ENCODE measurements at places on chromosomes 6 and 20.

DNA sequence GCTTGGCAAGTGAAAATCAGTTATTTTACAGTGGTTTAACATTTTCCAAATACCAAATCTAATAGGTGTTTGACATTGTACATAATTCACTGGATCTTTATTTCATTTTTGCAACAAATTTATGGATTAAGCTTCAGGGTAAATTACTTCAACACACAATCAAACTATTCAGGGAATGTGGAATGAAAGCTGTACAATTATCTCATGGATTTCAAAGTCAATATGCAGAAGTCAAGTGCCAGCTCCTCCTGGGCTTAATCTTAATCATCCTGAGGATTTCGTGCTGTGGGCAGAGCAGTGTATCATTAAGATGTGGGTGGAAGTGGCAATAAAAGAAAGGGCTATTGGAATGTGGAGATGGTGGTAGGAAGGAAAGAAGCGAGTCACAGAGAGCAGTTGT is 548.8 kb downstream of the COL12A1 start:
- DNase-seq: no peak

- DNase-seq: no peak
Observed at GRCh38 chr20:43188861-43189553, 699 bp downstream of the PTPRT start.

DNA sequence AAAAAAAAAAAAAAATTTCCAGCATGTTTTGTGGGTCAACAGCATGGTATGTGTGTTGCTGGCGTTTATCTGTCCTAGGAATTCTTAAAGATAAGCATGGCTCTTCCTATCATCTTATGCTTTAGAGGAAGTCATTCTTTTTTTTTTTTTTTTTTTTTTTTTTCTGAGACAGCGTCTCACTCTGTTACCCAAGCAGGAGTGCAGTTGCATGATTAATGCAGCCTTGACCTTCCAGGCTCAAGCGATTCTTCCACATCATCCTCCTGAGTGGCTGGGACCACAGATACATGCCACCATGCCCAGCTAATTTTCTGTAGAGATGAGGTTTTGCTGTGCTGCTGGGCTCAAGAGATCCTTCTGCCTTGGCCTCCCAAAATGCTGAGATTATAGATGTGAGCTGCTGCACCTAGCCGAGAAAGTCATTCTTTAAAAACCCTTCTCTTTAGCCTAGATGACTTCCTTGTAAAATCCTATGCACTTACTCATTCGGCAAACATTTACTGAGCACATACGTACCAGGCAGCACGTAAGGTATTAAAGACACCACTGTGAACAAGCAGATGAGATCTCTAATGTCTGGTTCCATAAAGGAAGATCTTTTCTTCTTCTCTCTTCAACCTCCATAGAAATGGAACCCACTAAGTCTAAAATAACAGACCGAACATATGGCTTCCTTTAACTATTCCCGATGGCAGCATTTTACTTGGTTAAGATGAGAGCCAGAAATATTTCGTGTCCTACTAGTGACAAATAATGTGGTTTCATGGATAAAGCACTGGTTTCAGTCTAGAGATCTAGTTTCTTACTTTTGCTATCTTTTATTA is 122.4 kb downstream of the RIN2 start:
- DNase-seq: no peak

- DNase-seq: no peak
Observed at GRCh38 chr6:1696463-1696850, 86.7 kb downstream of the FOXC1 start.

DNA sequence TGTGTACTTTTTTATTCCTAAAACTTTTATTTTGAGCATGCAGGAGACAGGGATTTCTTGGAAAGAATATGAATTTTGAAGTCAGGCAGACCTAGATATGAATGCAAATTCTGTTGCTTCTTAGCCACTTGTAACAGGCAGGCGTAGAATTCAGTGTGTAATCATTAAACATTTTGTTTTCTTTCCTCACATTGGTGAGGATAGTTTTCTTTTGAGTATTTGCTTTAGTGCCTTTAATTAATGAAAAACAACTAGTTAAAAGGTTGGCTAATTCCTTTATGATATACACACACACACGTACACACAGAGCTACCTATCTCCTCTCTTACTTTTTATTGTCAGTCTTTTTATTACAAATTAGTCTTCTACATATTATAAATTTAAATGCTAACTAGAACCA is 342.3 kb downstream of the CDKAL1 start:
- no peak for DNase-seq

- DNase-seq: no peak
Observed at GRCh38 chr6:144594585-144594984, 309.4 kb downstream of the UTRN start.

DNA sequence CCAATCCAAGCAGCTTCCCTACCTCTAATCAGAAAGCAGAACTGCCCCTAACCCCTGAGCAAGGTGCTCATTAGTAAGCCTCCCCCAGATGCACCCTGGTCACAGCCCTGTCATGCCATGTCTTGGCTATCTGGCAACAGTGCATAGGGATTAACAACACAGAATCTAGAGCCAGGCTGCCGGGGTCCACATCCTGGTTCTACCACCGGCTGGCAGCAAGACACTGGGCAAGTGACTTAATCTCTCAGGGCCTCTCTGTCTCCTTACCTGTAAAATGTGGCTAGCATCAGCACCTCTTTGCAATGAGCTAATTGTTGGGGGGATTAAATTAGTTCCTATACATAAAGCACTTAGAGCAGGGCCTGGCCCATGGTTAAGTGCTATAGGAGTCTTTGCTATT is 68.1 kb downstream of the CPNE5 start:
- no peak for DNase-seq
